ENCODE measurements at places on chromosomes 1 and 21.

DNA sequence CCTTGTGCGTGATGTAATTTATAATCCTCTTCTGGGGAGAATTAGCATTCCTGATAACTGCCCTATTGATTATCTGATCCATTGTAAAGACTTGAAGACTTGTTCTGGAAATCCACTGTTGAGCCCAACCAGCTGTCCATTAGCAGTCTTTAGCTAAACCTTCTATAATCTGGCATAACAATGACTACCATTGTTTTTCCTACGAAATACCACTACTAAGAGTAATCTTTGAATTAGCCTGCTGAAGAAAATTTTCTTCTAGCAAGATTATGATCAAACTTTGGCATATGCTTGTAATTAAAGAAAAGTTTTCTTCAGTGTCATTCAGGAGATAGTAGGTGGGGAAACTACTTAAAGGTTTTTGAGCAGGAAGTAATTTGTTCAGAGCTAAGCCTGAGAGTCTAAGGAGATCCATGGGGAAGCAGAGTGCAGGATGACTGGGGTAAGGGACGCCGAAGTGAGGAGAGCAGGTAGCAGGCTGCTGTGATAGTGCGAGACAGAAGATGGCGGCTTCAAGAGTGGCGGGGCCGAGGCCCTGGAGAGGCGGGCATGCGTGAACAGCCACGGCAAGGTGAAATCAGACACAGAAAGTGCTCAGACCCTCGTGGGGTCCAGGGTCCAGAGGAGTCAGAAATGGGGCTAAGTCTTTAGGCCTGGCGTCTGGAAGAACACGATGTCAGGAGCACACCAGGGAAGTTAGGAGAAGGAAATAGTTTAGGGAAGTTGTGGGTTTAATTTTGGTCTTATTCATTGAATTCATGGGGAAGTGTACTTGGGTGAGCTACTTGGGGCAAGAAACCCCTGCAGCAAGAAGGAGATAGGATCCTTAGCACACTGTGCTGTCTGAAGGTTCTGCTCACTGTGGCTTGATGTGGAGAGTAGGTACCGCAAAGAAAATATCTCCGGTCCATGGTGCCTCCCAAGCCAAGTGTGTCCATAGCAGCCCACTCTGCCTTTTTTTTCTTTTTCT, 112.6 kb upstream of the ADAR start:
- no peak for DNase-seq

DNA sequence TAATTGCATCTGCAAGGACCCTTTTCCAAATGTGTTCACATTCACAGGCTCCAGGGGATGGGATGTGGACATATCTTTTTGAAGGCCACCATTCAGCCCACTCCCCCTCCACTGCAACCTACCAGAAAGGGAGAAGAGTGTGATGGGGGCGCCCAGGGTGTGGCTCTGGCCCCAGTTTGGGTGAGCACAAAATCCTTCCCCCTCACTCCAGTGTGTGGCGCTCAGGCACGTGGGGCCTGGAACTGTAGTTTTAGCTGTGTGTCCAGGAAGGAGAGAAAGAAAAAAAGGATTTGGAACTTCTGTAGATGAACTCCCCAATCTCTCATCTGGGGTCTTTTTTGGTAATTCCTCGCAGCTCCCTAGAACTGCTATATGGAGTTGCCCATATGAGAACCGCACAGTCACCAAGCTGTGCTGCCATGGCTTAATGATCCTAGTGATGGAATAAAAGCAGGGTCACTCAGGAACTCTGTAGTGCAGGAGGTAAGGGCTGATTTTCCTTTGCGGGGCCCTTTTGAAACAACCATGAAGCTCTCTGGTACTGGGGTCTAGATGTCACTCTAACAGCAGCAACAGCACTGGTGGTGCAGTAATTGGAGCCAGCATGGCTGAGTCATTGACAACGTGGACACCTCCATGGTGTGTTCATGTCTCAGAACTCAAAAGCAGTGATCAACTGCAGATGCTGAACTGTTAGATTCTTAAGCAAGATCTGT, 17.0 kb downstream of the AGT start:
- peak; percentile 67 for DNase-seq

GRCh38 chr1:87840767-87841166, 512.1 kb downstream of the LMO4 start:
- DNase-seq, result no peak

DNA sequence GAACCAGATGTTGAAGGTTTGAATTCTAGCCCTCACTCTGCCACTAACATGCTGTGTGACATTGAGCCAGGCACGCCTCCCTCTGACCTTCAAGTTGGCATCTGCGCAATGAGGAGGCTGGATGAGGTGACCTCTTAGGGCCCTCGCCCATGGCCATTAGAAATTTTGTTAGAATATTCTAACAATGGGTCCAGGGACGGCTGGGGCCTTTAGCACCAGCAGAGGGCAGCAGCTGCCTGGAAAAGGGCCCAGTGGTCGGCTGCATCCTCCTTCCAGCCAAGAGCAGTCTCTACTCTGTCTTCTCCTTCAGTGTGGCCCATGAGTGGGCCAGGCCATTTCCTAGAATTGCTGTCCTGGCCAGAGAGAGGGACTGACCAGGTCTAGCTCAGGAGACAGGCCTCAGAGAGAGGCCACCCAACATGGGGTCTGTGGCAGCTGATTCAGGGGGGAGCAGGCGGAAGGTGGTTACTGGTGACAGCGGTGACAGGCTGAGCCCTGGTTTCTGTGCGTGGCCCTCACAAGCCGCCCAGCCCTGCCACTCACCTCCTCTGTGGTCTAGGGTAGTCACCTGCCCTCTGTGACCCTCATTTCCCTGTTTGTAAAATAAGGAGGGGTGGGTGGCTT, 101.3 kb upstream of the ACTL8 start:
- peak; percentile 79 for DNase-seq

DNA sequence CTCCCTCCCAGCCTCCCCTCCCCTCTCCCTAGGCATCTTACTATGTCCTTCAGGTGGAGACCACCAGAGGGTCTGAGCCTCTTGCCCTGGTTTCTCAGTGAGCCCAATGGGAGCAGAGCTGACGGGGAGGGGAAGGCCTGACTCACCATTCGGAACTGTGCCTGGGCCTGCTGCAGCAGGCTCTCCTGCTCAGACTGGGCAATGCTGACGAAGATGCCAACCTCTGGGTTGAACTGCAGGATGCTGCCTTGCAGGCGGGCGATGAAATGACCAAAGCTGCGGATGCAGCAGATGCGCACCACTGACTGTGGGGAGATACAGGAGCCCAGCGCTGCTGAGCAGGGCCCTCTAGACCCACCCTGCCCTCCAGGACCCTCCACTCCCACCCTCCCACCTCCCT, 11.0 kb upstream of the PAQR6 start:
- no peak for DNase-seq

GRCh38 chr1:17080880-17081279, 27.0 kb upstream of the SDHB start:
- no peak for DNase-seq

DNA sequence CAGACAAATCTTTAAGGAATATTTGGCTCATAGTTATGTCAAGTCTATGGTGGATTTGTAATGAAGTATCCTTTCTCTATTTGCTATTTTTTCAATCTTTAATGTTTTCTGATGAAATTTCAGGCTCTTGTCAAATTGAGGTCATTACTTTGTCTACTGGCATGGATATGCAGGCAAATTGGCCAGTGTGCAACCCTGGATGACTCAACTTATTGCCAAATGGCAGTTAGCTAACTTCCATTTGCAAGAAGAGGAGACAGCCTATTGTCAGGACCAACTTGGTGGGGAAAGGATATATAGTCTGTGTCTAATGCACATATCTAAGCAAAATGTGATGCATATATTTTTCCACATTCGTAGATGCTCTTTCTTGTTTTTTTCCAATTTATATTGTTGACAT, 530.5 kb downstream of the PTBP2 start:
- DNase-seq, result peak; percentile 86

Measured in foreskin fibroblast (primary cell).